ENCODE measurements at places on chromosomes 13 and 19.

DNA sequence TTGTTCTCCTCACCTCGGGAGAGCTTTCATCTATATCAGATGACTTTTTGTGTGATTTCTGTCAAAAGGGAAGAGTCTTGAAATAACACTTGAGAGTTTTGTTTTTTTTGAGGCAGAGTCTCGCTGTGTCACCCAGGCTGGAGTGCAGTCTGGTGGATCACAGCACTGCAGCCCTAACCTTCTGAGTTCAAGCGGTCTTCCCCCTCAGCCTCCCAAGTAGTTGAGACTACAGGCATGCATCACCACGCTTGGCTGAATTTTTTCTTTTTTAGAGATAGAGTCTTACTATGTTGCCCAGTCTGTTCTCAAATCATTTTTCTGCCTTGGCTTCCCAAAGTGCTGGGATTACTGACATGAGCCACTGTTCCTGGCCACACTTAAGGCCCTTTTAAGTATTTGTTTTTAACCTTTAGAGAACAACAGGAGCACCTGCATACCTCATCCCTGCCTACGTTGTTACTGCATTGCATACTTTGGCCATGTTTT, 11.4 kb downstream of the NDFIP2 start:
- DNase-seq = no peak

- DNase-seq = no peak
These were observed 808 bp downstream of the DNMT1 start for GRCh38 chr19:10193790-10194499.

GRCh38 chr13:23381866-23382265, 51.6 kb downstream of the SACS start:
- DNase-seq = no peak

GRCh38 chr13:45602183-45603170, 13.1 kb downstream of the ERICH6B start:
- no peak for DNase-seq

GRCh38 chr13:101399365-101399764, 16.9 kb downstream of the NALCN start:
- DNase-seq = no peak

GRCh38 chr19:35731779-35732405, 10.4 kb downstream of the IGFLR1 start:
- no peak for DNase-seq

DNA sequence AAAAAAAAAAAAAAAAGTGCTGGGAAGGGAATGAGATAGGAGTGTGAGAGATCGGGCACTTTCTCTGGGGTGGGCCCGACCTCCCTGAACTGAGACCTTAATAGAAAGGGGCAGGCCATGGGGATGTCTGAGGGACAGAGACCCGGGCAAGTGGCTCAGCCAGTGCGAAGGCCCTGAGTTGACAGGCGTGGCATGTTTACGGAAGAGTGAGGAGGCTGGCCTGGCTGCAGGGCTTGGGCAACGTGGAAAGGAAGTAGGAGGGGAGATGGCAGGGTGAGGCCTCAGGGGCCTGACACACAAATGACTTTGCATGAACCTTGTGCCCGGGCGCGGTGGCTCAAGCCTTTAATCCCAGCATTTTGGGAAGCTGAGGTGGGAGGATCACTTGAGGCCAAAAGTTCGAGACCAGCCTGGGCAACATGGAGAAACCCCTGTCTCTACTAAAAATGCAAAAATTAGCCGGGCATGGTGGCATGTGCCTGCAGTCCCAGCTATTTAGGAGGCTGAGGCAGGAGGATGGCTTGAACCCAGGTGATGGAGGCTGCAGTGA, 13.9 kb downstream of the FCHO1 start:
- no peak for DNase-seq

Data from NCI-H2171 (cell line).